ENCODE measurements at places on chromosomes 13 and 19. TPM values are rescaled to one million over a fixed set of nuclear protein-coding genes. Genes with fewer than 3 reads are reported as not detected.

DNA sequence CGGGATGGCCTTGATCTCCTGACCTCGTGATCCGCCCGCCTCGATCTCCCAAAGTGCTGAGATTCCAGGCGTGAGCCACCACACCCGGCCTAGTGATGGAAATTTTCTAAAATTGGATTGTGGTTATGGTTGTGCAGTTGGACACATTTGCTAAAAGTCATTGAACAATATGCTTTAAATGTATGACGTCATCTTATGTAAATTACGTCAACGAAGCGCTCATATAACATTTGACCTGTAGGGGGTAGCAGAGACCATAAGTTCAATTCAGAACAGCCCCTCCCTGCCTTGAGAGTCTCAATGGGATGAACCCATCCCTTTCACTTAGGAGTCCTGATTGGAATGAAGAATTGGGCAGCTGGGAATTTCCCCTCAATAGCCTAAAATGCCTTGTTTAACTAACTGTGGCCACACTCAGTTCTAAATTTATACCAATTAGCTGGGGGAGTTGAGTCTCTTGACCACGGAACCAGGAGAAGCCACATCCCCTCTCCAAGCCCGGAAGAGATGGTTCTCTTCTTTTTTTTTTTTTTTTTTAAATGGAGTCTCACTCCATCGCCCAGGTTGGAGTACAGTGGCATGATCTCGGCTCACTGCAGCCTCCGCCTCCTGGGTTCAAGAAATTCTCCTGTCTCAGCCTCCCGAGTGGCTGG lies 15.2 kb upstream of the TLE6 start:
- peak; percentile 82 for DNase-seq

GRCh38 chr19:7862413-7862951 lies 11.7 kb downstream of the PRR36 start:
- peak; percentile 22 for DNase-seq

GRCh38 chr13:25353344-25353743 lies 18.4 kb upstream of the ATP8A2 start:
- no peak for DNase-seq

DNA sequence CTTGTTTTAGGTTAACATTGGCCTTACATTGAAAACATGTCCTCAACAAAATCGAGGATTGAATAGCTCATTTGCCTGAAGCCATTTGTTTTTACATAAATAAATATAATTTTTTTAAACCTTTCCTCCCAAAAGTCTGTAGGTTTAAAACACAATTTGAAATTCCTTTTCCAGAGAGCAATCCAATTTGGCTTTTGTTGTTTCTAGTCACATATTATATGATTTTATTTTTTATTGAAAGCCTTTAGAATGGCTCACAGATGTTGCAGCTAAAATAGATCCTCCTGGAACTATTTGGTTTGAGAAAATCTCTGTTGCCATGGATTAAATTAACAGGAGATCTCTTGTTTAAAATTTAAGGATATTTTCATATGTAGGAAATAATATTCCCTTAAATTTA lies 512.6 kb downstream of the KLF5 start:
- no peak for DNase-seq

Gene PODNL1
- total RNA-seq: 2.6 TPM

Gene FGF21
- not detected for total RNA-seq
